ENCODE measurements at places on chromosomes 3 and 15.

DNA sequence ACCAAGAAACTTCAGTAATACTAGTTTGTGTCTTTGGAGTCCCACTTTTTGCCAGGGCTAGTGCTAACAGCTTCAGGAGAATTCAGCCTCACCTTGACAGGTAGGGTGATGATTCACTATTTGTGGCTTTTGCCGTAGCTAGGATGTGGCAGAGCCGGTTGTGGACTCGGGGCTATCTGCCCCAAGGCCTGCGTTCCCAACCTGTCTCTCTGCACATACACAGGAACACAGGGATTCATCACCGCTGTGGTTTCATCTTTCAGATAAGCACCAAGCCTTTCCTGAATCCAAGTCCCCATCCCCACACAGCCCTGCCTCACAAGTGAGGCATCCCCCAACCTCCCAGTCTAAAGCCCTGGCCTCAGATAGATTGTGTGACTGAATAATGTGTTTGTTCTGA lies 45.2 kb upstream of the POLG start:
- DNase-seq, result no peak

DNA sequence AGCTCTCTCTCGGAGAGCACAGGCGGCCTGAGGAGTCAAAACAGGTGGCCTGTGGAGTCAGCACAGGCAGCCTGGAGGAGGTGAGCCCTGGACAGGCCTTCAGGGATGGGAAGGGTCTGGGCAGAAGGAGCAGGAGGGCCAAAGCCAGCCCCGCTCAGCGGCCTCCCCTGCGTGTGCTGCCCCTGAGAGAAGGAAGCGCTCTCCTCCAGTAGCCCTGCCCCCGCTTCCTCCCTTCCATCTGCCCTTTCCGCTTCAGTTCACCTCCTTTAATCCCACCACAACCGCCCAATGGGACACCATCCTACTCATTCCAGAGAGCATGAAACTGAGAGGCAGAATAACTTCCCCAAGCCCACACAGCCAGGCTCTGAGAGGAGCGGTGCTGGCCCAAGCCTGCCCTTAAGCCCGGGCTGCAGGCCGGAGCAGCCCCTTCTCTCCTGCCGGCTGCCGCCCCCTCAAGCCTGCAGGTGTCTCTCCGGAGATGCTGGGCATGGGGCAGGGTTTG lies 3.2 kb upstream of the NR2E3 start:
- DNase-seq, result no peak

GRCh38 chr3:38649500-38650247 lies at the start of gene SCN5A:
Gene SCN5A, minus strand, starts transcription at chr3:38649687. Its CDS starts 16,380 bp downstream, at chr3:38633307.
- peak; percentile 64 for DNase-seq

- no peak for DNase-seq
Observed at GRCh38 chr3:11434563-11435096, 162.4 kb downstream of the ATG7 start.

GRCh38 chr15:74461847-74462511 lies 1.0 kb upstream of the UBL7 start:
- no peak for DNase-seq

DNA sequence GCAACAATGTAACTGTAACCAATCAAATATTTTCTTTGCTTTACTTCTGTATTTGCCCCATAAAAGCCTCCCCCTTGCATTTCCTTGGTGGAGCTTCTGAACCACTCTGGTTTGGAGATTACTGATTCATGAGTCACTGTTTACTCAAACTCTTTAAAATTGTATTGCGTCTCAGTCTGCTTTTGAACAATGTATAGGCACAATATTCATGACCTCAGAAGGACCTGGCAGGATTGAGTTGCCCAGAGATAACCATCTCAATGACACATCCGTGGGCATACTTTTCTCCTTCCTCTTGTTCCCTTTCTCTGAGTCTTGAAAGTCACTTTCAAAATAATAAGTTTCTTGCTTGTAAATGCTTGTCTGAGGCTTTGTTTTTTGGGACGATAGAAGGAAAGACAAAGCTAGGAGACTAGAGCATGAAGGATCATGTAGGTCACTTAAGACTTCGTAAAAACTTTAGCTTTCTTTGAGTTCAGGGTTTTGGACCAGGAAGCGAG lies 57.1 kb upstream of the POU1F1 start:
- DNase-seq, result no peak

- no peak for DNase-seq
Observed at GRCh38 chr3:117547956-117548550, 838.5 kb downstream of the TUSC7 start.

All from stimulated activated CD4-positive, alpha-beta T cell treated with anti-CD3 and anti-CD28 coated beads, Interleukin-2, amount 100 ng/mL, for 24 hours (primary cell).